Naive thymus-derived CD8-positive, alpha-beta T cell (primary cell): ENCODE measurements at places on chromosomes 1 and 21.

GRCh38 chr21:25424634-25425033 is 182.6 kb downstream of the MRPL39 start:
- DNase-seq: no peak

- no peak for DNase-seq
Measured at GRCh38 chr1:39572379-39573096, 4.1 kb downstream of the PABPC4 start.

DNA sequence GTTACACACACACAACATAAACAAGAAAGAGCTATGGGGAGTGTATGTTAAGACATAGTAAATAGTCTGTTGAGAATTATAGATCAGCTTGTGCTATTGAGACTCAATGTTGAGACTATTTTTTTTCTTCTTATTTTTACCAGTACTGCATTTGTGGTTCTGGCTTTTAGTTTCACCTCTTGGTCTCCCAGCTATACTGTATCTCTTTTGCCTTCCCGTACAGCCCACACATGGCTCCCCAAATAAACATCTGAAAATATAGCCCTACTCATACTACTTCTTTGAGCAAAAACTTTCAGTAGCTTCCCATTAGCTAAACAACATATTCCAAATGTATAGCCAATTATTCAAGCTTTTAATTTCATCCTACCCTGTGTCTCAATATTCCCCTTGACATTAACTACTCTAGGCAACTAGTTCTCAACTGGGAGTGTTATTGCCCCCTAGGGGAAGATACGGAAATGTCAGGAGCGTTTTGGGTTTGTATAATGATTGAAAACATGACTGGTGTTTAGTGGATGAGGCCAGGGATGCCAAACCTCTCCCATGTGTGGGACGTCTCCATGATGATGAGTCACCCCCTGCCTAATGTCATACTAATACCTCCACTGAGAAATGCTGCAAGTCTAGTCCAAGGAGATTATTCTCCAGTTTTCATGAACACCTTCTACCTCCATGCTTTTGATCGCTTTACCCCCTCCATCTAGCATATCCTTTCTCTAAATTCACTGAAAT is 6.8 kb downstream of the RPE65 start:
- no peak for DNase-seq

DNA sequence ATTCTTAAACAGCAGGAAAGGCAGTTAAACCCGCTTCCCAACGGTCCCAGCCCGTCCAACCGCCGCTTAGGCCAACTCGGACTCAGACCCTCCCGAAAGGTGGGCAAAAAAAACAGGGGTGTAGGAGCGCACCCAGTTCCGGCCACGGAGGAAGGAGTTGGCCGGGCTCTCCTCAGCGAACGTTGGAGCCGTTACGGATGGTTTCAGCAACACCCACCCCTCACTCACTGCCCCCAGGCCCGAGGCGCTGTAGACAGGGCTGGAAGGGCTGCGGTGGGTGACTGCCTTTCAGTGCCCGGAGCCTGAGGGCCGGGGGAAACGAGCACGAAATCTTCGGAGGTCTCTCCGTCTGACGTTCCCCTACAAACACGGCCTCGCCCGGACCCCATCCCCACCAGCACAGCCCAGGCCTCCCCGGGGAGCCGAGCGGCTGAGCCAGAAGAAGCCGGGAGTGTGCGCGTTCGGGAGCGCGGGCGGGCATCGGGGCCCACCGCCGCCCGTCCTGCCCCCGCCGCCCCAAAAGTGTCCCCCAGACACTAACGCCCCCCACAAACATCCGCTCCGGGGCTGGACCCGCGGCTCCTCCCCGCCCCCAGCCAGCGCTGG is 1.3 kb downstream of the KDM5B start:
- peak; percentile 24 for DNase-seq

- DNase-seq: no peak
Measured at GRCh38 chr1:55188909-55189308, 26.3 kb downstream of the USP24 start.

DNA sequence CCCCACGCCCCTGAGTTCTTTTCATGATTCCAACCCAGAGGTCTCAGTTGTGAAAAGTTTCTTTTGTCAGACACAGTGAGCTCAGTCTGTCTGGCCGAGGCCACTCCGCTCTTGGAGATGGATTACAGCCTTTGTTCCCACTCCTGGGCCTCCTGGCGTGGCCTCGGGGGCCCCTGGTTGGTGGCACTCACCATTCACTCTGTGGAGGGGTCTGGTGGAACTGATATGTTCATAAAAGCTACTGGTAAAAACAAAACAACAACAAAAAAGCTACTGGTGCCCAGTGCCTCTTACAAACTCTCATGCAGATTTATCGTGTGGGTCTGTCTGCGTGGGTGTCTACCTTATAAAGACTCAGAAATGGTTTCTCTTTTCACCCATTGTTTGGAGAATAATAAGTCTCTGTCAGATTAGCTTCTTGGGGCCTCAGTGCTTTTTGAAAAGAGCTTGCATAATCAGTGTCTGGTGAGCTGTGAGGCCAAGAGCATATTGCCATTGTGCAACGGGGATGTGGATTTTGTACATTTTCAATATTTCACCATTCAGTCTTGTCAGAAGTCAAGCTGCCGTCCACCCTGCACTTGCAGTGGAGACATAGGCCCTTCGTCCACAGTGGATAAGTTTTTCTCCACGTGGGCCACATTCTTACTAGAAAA is 86.7 kb downstream of the GALNT2 start:
- DNase-seq: no peak

- no peak for DNase-seq
Measured at GRCh38 chr1:6885426-6885825, 100.2 kb downstream of the CAMTA1 start.

DNA sequence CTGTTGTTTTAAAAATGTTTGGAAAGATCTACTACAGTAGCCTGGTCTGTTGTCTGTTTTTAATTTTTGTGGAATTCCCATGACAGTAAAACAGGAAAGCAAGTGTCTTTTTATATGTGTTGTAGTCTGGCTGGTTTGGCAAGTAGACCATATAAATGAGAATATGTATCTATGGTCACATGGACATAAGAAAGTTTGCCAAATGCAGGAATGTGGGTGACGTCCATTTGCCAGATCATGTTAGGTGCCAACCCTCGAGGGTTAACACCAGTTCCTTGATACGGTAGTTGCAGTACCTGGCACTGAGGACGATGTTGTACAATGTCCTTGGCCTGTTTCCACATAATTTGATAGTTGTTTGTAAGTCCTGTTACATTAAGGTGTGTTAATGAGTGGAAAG is 6.2 kb downstream of the DAP3 start:
- no peak for DNase-seq
